ENCODE measurements at places on chromosomes 12 and 14.

DNA sequence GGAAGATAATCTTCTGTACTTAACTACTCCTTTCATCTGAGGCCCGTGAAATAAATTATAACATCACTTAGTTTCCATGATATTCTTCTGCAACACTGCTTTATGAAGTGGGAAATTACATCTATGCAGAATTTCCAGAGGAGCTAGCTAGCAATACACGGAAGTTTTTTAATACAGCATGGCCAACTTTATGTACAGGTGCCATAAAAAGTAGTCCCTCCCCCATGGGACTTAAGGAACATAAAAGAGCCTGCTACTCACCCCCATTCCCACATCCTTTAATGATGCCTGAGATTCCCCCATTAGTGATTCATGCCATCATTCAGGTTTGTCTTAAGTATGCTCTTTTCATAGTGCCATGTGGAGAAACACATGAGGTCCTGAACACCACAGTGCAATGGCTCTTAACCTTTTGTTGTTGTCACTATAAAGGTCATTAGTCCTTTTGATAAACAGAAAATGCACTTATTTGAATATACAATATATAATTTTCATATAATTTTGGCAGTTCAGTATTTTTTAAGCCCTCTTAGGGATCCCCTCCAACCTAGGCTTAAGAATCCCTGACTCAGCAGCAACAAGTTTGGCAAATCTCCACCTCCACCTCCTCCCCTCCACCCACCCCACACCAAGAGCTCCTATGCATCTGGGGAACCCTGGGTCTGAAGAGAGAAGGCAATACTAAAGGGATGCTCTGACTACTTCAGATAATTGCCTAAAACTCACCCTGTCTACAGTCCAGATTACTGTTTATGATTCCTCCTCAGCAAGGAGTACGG lies 37.3 kb downstream of the DCAF5 start:
- no peak for DNase-seq

DNA sequence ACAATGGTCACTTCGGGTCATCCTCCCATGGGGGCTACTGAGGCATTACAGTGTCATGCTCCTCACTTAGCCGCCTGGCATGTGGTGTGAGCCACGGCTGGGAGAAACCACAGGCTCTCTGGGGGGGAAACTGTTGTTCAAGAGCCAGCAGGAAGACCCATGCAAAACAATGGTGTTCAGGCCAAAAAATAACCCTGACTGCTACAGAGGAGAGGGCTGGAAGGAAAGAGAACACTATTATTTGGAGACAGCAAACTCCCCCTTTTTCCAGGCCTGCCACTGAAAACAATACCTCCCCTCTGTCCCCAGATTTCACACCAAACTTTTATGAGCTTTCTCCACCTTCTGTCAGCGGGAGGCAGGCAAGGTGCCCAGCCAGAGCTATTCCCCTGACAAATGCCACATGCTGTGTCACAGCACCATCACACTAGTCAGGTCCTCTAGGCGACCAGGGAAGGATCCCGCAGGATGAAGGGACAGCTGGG lies 83.7 kb downstream of the CHGA start:
- DNase-seq: no peak

- no peak for DNase-seq
These were observed 68.6 kb downstream of the EEA1 start for GRCh38 chr12:92860521-92860920.

DNA sequence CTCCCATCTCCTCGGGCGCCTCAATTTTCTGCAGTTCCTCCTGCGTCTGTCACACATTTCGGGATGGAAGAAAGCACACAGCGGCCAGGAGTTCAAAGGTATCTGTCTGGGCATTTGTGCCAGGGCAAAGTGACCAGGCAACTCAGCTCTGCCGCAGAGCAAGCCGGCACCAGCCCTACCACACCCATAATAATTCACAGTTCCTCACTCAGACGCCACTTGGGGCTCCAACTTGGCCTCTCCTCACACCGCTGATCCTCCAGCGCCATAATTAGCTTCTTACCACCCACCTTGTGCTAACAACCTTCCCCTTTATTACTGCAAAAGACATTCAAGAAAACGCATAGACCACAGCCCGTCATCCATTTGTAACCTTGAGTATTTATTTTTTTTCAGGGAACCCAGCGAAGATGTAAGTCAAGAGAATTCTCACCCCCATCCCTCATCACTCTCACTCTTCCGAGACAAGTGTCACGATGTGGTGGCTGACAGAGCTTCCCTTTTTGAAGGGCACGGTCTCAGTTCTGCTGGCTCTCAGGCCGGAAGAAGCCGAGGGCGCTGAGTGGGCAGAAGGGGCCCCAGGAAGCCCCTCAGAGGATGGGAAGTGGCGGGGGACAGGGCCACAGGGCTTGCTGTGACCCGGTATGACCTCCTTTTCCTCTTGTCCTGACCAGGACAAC lies 25.2 kb upstream of the NCOR2 start:
- DNase-seq: no peak

- DNase-seq: no peak
These were observed 75.8 kb downstream of the CALM1 start for GRCh38 chr14:90472632-90473031.

GRCh38 chr12:77720258-77720657 lies 110.4 kb upstream of the NAV3 start:
- no peak for DNase-seq

DNA sequence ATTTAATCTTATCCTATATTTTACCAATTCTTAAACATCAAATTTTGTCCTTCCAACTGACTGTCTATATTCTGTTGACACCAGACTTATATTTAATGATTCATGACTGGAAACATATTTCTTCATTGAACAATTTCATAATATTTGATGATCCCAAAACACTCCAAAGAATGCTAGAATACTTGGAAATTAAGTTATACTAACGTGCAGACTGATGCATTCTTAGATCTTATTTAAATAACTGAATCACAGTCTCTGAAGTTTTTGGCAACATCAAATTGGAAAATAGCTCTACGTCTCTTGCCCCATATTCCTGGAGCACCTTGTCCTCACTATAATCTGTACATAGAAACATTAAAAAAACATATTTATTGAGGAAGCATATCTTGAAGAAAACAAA lies 127.4 kb downstream of the HMGA2 start:
- no peak for DNase-seq

- DNase-seq: no peak
These were observed 89.3 kb upstream of the NAP1L1 start for GRCh38 chr12:76173756-76174155.

DNA sequence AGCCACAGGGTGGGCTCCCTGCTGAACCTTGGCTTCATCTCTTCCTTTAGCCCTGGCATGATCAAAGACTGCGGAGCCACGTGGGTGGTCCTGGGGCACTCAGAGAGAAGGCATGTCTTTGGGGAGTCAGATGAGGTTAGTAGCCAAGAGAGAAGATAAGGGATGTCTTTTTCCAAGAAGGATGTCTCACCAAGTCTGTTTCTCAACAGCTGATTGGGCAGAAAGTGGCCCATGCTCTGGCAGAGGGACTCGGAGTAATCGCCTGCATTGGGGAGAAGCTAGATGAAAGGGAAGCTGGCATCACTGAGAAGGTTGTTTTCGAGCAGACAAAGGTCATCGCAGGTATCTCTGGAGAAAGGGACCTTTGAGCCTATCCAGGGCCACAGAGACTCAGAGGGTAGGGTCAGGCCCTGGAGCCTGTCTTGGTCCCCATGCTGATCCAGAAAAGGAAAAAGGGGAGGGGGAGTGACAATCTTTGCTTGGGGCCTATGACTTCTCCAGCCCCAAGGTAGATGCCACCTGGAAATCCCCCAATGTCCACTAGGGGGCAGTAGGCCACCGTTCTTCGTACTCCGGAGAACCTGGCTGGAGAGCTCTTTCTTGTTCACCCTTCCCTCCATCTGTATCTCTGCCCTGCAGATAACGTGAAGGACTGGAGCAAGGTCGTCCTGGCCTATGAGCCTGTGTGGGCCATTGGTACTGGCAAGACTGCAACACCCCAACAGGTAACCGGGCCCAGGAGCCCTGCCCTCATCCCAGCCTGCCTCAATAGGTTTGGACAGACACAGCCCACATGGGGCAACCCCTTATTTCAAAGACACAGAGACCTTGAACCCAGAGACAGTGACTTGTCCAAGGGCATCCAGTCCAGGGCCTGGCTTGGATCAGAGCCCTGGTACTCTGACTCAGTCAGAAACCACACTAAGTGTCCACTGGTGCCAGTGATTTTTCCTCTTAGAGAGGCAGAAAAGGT lies 2.0 kb downstream of the TPI1 start:
- DNase-seq: peak; percentile 83

DNA sequence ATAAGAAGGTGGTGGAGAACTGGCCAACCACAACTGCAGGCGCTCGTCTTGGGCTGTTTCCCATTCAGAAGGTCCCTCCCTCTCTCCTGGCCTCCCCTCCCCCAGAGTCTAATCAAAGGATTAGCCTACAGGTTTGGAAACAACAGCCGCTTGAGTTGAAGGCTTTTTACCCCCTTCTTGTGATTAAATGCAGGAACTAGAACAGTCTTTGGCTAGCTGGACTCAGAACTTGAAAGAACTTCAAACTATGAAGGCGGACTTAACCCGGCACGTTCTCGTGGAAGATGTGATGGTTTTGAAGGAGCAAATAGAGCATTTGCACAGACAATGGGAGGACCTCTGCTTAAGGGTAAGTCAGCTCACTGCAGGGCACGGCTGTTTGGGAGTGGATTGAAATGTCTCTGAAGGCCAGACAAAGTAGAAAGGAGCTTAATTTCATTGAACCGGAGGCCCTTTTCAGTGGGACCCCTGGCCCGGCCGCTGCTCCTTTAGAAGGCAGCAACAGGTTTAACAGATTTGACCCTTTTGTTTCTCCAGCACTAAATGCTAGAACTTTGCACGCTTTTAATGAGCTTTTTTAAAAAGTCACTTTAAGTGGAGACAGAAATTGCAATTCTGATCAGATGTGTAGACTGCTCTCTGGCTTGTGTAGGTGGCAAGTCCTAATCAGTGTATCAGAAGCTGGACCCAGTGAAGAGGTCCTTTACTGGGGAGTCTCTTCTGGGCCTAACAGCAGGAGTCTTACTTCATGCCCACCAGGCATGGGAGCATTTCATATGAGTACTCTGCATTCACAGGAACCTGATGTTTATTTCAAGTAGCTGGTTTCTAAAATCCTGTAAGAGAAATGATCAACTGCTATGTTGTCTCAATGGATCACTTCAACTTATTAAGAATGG lies 107.7 kb downstream of the ESR2 start:
- DNase-seq: no peak

- no peak for DNase-seq
These were observed 27.2 kb downstream of the JDP2 start for GRCh38 chr14:75454963-75455546.

GRCh38 chr12:26273811-26274210 lies 78.4 kb downstream of the SSPN start:
- DNase-seq: no peak

DNA sequence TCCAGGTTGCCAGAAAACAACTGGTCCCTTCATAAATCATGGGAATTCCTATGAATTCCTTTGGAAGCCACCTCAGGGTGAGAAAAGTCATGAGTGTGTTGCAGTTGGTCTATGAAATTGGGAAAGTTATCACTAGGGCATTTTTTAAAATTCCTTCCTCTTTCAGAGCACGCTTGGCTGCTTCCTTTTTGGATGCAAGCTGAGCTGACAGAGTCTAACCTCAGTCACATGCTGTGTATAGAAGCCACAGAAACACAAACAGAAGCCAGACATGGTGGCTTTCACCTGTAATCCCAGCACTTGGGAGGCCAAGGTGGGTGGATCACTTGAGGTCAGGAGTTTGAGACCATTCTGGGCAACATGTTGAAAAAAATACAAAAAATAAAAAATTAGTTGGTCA lies 21.7 kb upstream of the HELB start:
- no peak for DNase-seq
